HCEC 1CT (cell line): ENCODE measurements at places on chromosomes 12 and 14.
A peak's percentile ranks its signal among the peaks of the same experiment; 100 is the strongest.

DNA sequence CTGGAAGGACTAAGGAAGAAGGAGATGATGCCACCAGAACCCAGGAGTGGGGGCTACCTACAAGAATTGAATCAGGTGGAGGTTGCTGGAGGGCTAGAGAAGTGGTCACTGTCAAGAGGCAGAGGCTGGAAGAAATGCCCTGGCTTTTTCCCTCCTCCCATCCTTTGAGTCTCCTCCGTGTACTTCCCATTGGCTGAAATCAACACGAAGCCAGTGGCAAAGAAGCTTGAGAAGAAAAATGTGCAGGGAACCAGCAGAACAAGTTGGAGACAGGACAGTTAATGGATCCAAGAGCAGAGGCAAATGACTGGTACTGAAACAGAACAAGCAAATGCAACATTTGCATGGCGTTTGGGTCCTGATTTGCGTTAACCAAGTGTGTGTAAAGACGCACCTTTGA lies 9.1 kb upstream of the FBLN5 start:
- DNase-seq, result no peak

GRCh38 chr14:39731912-39732311 lies 299.7 kb upstream of the FBXO33 start:
- no peak for DNase-seq

DNA sequence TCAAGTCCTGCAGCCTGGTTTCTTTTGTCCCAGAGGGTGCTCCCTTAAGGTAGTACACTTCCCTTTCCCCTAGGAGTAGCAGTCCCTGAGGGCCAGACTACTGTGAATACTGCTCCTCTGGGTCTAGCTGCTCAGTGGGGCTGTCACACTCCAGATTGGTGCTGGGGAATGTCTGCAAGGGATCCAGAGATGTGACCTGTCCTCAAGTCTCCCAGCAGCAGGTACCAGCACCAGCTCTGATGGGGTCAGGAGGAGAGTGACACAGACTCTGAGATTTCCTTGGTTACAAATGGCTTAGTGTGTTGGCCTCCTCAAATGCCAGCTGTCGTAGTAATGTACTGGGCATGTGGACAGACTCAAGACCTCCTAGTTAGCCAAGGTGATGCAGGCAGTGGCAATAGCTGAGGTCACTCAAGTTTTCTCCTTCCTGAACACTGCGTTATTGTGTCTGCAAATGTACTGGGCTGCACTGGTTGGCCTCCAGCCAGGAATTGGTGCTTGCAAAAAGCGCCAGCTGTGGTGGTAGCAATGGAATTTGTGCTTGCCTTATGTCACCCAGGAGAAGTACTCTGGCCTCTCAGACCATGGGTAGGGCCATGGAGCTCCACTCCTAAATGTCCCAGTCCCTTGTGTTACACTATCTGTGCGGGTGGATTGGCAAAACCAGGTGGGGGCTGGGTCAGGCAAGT lies 36.4 kb upstream of the AEBP2 start:
- DNase-seq, result no peak

- peak; percentile 87 for DNase-seq
Observed at GRCh38 chr12:119808441-119808840, 68.7 kb downstream of the CIT start.

- DNase-seq, result no peak
Observed at GRCh38 chr12:28558250-28558649, 368.0 kb downstream of the CCDC91 start.

DNA sequence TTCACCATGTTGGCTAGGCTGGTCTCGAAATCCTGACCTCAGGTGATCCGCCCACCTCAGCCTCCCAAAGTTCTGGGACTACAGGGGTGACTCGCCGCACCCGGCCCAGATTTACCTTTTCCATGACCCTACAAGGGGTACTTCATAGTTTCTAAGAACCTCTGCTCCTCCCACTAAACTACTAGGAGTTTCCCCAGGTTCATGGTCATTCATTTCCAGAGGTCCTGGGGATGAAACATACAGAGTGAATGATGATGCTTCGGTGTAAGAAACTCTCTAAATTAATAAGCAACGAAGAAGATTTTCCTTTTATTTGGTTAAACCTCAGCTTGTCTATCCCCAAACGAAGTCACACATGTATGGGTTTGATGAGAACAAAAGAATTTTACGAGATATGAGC lies 56.9 kb downstream of the AMN start:
- DNase-seq, result no peak

DNA sequence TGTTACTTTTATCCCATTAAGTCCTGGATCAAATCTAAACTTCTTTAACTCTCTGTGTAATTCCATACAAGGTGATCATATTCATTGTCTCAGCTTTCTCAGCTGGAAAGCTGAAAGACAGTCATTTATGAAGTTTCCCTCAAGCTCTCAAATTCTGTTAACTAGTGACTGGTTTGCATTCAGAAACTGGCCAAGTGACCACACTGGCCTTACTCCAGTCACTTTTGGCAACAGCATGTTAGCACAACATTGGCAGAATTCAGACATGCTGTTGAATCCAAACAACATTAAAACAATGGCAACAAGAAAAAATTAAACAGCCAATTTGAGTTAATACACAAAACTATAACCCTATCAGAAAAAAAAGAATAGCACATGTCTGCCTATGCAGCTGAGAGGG lies 343.3 kb downstream of the MDGA2 start:
- no peak for DNase-seq

- DNase-seq, result no peak
Observed at GRCh38 chr12:116996093-116996492, 85.3 kb downstream of the FBXW8 start.

DNA sequence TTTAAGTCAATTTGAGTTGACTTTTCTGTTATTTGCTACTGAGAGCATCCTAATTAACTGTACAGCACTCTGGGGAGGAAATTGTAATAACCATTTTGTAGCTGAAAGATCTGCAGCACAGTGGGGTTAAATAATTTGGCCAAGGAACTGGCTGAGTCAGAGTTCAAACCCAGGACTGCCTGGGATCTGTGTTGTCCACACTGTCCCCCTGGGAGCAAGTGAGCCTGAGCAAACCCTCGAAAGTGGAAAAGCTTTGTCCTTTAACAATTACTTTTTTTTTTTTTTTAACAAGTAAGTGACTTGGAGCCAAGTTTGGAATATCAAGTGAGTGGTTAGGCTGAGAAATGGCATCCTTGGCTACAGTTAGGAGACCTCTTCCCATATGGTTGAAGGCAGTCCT lies 247.2 kb upstream of the CCDC196 start:
- DNase-seq, result no peak

- no peak for DNase-seq
Observed at GRCh38 chr14:65860956-65861611, 448.6 kb downstream of the FUT8 start.

DNA sequence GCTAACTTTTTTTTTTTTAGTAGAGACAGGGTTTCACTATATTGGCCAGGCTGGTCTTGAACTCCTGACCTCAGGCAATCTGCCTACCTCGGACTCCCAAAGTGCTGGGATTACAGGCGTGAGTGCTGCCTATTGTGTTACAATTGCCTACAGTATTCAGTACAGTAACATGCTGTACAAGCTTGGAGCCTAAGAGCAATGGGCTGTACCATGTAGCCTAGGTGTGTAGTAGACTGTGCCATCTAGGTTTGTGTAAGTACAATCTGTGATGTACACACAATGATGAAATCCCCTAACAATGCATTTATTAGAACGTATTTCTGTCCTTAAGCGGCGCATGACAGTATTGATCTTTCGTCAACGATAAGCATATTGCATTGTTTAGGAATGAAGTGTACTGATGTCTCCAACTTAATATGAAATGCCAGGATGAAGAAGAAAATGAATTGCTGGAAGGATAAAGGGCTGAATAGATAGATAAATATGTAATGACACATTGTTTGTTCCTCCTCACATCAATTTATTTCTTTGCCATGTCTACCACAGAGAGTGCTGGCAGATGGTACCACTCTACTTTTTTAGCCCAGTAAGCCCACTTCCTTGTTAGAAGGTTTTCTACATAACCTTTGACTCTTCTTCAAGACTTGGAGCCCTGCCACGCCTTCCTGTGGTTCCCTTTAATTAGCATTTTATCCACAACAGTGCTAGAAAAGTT lies 467.5 kb downstream of the VRK1 start:
- no peak for DNase-seq

DNA sequence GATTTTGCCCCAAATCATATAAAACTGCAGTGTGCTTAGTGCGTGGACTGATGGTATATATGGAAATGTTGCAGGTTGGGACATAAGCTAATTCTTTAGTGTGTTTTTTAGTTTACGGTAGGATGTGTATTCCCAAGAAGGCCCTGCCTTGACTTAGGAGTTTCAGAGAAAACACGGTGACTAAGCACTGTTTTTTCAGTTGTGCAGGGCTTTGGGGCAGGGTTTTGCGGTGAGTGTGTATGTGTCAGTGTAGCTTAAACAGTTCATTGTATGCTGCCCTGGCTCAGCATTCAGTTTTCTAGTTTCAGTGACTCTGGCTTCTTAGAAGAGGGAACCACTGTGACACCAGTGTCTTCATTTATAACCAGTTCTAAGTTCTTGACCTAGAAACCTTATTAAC lies 101.2 kb downstream of the AKAP6 start:
- no peak for DNase-seq

DNA sequence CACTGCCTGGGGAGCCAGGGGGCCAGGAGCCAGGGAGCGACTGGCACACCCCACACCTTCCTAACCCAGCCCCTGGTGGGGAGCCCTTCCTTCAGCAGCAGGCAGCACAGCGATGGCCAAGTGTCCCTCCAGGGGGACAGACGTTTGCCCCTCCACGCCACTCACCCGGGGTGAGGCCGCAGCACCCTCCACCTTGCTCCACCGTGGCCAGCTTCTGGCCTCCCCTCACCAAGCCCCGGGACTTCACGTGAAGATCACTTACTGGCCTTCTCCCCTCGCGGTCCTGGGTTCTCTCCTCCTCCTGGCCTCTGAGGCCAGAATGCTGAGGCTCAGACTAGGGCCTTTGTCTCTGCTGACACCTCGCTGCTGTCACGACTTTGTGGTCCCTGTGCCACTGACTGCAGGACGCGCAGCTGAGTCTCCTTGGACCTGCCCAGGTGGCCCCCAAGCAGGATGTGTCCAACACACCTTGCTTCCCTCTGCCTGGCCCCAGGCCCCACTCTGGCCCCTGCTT lies 3.5 kb upstream of the ASPG start:
- DNase-seq, result no peak

DNA sequence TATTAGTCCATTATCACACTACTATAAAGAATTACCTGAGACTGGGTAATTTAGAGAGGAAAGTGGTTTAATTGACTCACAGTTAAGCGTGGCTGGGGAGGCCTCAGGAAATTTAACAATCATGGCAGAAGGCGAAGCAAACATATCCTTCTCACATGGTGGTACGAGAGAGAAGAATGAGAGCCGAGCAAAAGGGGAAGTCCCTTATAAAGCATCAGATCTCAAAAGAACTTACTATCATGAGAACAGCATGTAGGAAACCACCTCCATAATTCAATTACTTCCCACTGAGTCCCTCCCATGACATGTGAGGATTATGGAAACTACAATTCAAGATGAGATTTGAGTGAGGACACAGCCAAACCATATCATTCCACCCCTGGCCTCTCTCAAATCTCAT lies 422.6 kb downstream of the MDGA2 start:
- DNase-seq, result no peak

- peak; percentile 39 for DNase-seq
Observed at GRCh38 chr12:100375038-100375735, 18.3 kb downstream of the SLC17A8 start.

DNA sequence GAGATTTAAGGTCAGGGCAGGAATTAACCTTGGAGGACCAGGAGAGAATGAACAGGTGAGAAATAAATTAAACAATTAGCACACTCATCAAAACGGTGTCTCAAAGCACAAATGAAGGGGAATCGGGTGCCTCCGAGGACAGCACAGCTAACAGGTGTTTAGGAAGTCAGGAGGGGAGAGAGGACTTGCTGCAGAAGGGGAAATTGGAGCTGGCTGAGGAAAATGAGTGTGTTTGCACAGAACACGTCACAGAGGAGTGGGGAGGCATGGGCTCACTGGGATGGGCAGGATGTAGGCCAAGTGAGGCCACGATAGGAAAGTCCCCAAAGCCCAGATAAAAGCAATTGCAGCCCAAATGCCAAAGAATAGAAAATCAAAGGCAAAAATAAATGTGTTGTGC lies 121.7 kb downstream of the ZNF664 start:
- DNase-seq, result no peak

DNA sequence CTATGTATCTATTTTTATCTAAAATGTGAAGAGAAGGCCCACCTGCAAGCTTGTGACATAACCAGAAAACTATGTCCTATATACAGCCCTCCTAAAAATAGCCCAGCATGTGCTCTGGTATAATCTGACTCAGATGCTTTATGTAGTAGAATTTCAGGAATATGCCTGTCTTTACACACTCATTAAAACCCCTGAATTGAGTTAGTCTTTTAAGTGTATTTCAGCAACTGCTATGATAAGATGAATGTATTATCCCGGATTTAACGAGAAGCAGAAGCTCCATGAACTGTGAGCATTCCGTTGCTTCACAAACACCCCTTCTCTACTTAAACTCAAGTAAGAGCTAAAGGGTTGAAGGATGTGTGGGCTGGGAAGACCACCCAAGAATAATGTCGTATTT lies 89.9 kb upstream of the PRICKLE1 start:
- DNase-seq, result peak; percentile 69

- DNase-seq, result peak; percentile 57
Observed at GRCh38 chr14:34794941-34795340, 80.2 kb downstream of the BAZ1A start.

GRCh38 chr14:67137744-67138371 lies 51.4 kb upstream of the GARIN2 start:
- DNase-seq, result peak; percentile 39

- DNase-seq, result no peak
Observed at GRCh38 chr14:104513641-104514046, 65.9 kb upstream of the C14orf180 start.

- no peak for DNase-seq
Observed at GRCh38 chr12:87054226-87054625, 798.0 kb upstream of the MGAT4C start.

- DNase-seq, result peak; percentile 46
Observed at GRCh38 chr12:59151243-59151642, 230.9 kb upstream of the LRIG3 start.

GRCh38 chr12:49970658-49971057 lies 2.1 kb upstream of the AQP6 start:
- DNase-seq, result no peak

DNA sequence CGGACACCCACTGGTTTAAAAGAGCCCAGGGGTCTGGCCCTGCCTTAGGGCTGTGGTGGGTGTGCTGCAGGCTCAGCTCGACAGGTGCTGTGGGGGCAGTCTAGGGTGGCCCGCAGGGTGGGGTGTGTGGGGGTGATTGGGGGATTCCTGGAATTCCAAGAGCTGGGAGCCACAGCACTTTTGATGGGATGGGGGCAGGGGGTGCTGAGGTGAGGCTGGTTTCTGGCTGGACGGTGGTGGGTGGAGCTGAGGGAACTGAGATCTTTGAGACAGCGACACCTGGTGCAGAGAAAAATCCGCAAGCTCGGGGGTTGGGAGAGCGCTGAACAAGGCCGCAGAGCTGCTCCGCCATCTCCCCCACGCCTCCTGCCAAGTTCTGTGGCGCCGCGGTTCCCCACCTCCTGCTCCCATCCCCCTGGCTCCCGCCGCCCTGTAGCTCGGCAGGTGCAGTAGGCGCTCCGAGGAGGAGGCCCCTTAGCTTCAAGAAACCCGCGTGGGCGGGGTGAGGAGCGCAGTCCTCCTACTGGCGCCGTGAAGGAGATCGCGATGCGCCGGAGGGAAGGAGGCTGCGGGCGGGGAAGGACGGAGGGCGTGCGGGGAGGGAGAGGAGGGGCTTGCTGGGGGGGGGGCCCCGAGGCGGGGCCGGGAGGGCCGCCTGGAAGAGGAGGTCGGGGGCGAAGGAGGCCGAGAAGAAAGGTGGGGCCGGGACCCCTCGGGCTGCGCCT lies 1.3 kb upstream of the TEDC1 start:
- peak; percentile 75 for DNase-seq
